ENCODE measurements at places on chromosomes 1 and 21. TPM values are rescaled to one million over a fixed set of nuclear protein-coding genes. Genes with fewer than 3 reads are reported as not detected.

DNA sequence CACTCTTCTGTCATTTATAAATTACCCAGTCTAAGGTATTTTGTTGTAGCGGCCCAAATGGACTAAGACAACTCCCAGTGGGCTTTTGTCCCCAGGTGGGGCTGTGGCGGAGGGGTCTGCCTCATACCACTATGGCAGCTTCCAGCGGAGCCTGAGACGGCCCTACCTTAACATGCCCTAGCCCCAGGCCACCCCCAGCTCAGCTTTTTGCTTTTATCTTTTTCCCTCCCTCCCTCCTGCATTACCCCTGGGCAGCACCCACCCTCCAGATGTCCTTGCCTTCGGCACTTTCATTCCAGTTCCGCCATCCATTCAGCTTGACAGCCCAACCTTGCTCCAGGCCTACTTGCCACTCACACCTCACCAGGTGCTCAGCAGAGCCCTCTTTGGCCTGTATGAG, 307.3 kb downstream of the PTPRU start:
- no peak overlapping the region for H3K4me3 ChIP-seq
- H3K36me3 ChIP-seq: no peaks in the 10 kb centered on the region
- no peak overlapping the region for H3K27ac ChIP-seq
- no peak for DNase-seq
- no peaks in the 10 kb centered on the region for H3K27me3 ChIP-seq

DNA sequence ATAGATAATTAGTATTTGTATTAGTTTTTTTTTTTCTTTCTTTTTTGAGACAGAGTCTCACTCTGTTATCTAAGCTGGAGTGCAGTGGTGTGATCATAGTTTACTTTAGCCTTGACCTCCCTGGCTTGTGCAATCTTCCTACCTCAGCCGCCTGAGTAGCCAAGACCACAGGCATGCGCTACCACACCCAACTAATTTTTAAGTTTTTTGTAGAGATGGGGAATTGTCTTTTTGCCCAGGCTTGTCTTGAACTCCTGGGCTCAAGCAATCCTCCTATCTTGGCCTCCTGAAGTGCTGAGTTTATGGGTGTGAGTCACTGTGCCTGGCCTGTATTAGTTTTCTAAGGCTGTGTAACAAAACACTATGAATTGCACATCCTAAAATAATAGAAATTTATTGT, 58.3 kb downstream of the MSH4 start:
- no peak overlapping the region for H3K27ac ChIP-seq
- no peak overlapping the region for H3K4me3 ChIP-seq
- no peaks in the 10 kb centered on the region for H3K4me1 ChIP-seq
- no peaks in the 10 kb centered on the region for H3K27me3 ChIP-seq

GRCh38 chr1:205217418-205217817, 5.9 kb upstream of the DSTYK start:
- no peaks in the 10 kb centered on the region for H3K36me3 ChIP-seq
- H3K27me3 ChIP-seq: no peaks in the 10 kb centered on the region
- H3K27ac ChIP-seq: no peak overlapping the region
- H3K4me1 ChIP-seq: no peaks in the 10 kb centered on the region
- H3K4me3 ChIP-seq: no peak overlapping the region

DNA sequence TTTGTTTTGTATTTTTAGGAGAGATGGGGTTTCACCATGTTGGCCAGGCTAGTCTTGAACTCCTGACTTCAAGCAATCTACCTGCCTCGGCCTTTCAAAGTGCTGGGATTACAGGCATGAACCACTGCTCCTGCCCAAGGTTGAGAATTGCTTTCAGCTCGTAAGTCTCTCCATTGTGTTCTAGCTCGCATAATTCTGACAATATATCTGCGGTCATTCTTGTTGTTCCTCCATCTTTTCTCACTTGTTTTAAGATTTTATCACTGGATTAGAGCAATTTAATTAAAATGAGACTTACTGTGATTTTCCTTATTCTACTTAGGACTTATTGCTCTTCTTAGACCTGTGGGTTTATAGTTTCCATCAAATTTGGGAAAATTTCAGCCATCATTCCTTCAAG, 102.9 kb downstream of the AHCTF1 start:
- H3K27me3 ChIP-seq: no peaks in the 10 kb centered on the region
- no peak for DNase-seq
- H3K36me3 ChIP-seq: no peaks in the 10 kb centered on the region
- no peak overlapping the region for H3K4me3 ChIP-seq
- no peak overlapping the region for H3K27ac ChIP-seq
- H3K4me1 ChIP-seq: no peaks in the 10 kb centered on the region

DNA sequence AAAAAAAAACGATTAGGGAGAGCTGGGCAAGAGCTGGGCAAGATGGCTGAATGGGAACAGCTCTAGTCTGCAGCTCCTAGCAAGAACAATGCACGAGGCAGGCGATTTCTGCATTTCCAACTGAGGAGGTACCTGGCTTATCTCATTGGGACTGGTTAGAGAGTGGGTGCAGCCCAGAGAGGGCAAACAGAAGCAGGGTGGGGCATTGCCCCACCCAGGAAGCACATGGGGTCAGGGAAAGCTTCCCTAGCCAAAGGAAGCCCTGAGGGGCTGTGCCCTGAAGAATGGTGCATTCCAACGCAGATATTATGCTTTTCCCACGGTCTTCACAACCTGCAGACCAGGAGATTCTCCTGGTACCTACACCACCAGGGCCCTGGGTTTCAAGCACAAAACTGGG, 251.6 kb downstream of the GPATCH2 start:
- H3K27ac ChIP-seq: no peak overlapping the region
- H3K4me3 ChIP-seq: no peak overlapping the region
- H3K36me3 ChIP-seq: no peaks in the 10 kb centered on the region
- H3K4me1 ChIP-seq: no peaks in the 10 kb centered on the region
- H3K27me3 ChIP-seq: no peaks in the 10 kb centered on the region
- no peak for DNase-seq

GRCh38 chr1:101291562-101292380, 55.0 kb downstream of the S1PR1 start:
- no peak for DNase-seq
- H3K27me3 ChIP-seq: no peaks in the 10 kb centered on the region
- no peak overlapping the region for H3K27ac ChIP-seq
- H3K4me1 ChIP-seq: no peaks in the 10 kb centered on the region
- no peak overlapping the region for H3K4me3 ChIP-seq

- no peak overlapping the region for H3K4me3 ChIP-seq
- no peaks in the 10 kb centered on the region for H3K4me1 ChIP-seq
- H3K27ac ChIP-seq: peak overlapping the region; percentile 41
- H3K36me3 ChIP-seq: no peaks in the 10 kb centered on the region
These were observed 11.5 kb upstream of the MYOC start for GRCh38 chr1:171663854-171664575.

GRCh38 chr1:226419284-226420029, 11.6 kb upstream of the PARP1 start:
- H3K27me3 ChIP-seq: no peaks in the 10 kb centered on the region
- no peak overlapping the region for H3K27ac ChIP-seq
- H3K4me3 ChIP-seq: no peak overlapping the region
- no peaks in the 10 kb centered on the region for H3K36me3 ChIP-seq

DNA sequence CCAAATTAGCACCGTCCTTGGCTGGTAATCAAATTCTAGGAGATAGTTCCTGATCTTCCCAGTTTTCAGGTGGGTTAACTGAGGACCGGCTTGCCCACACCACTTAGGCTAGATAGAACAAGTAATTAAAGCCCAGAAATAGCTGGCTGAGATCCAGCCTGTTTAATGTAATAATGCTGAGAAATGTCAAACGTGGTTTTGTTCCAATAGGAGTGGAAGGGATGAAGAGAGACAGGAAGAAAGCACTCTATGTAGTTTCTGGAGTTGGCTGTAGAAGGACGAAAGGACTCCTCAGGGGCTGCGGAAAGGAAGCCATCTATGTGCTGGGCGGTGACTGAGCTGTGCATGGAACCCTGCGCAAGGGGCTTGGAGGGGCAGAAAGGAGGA, 18.6 kb downstream of the NAV1 start:
- H3K36me3 ChIP-seq: no peaks in the 10 kb centered on the region
- no peak overlapping the region for H3K4me3 ChIP-seq
- H3K27ac ChIP-seq: no peak overlapping the region
- no peak for DNase-seq
- H3K27me3 ChIP-seq: no peaks in the 10 kb centered on the region

KANK4 gene
- 0.12 TPM for total RNA-seq

TRABD2B gene
- total RNA-seq: 8.1 TPM

BACH1 gene
- total RNA-seq: 16.0 TPM

OR2G6 gene
- not detected for total RNA-seq
